ENCODE measurements at places on chromosomes 7 and 10.

DNA sequence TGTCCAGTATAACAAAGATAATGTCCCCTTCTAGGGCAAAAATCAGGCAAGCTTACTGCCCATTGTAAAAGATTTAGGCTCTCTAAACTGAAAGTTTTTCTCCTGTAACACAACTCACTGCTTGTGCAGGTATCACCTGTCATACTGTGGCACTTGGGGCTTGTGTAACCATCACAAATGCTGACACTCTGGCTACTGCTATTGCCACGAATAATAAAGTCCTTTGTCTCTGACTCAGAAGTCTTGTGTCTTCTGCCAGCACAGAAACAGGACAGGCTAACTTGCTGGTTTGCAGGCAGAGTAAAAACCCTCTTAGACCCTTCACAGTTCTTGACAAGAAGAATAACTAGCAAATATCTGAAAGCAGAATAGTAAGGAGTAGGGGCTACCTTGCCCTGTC lies 273.9 kb downstream of the RPS24 start:
- DNase-seq = peak; percentile 6

DNA sequence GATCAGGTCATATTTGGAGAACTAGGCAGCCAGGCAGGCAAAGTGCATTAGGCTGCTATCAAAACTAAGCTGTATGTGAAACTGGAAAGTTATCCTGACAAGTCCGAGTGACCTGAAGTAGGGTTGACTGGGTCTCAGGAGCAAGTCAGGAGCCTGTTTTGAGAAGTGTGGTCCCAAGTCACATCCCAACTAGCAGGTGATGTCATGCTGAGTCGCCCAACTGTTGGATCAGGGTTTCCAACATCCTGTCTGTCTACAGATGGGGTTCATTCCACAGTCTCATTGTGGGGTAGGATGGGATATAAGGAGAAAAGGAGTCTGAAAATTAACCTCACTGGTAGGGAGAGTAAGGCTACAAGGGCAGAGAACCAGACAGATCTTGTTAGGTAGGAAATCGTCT lies 27.0 kb downstream of the SLC26A4 start:
- DNase-seq = no peak

GRCh38 chr10:71259815-71260501 lies 47.6 kb downstream of the UNC5B start:
- no peak for DNase-seq

- peak; percentile 78 for DNase-seq
Observed at GRCh38 chr7:83162402-83163256, at the start of gene PCLO. TSS of gene PCLO (minus strand) at chr7:83162884. CDS start at chr7:83162592, 292 bp downstream.

DNA sequence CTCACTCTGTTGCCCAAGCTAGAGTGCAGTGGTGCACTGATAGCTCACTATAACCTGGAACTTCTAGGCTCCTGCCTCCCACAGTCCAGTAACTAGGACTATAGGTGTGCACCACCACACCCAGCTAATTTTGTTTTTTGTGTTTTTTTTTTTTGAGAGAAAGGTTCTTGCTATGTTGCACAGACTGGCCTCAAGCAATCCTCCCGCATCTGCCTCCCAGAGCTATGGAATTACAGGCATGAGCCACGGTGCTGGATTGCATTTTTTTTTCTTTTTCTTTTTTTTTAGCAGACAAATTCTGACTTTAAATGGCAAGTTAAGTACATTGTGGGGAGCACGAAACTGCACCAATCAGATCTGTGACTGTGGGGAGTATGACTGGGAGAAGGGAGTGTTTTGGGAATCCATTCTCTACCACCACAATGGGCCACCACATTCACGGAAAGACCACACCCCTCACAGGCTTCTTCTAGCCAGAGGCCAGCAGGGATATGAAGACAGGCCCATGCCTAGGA lies 58.1 kb upstream of the MSMB start:
- DNase-seq = no peak

GRCh38 chr7:92872701-92873100 lies 36.3 kb upstream of the CDK6 start:
- no peak for DNase-seq

DNA sequence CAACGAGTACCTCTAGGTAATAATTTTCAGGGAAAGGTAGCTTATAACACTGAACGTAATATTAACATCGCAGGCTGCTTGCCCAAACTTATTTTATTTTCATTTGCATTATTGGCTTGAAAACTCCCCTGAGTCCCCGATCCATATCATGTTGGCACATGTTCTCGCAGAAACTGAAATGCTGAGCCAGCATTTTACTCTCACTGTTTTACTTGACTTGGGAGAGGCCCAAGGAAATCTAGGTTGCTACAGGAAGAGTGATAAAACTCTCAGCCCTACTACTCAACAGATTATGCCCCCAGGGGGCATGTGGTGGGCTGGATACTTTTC lies 183.5 kb upstream of the HABP2 start:
- DNase-seq = no peak

DNA sequence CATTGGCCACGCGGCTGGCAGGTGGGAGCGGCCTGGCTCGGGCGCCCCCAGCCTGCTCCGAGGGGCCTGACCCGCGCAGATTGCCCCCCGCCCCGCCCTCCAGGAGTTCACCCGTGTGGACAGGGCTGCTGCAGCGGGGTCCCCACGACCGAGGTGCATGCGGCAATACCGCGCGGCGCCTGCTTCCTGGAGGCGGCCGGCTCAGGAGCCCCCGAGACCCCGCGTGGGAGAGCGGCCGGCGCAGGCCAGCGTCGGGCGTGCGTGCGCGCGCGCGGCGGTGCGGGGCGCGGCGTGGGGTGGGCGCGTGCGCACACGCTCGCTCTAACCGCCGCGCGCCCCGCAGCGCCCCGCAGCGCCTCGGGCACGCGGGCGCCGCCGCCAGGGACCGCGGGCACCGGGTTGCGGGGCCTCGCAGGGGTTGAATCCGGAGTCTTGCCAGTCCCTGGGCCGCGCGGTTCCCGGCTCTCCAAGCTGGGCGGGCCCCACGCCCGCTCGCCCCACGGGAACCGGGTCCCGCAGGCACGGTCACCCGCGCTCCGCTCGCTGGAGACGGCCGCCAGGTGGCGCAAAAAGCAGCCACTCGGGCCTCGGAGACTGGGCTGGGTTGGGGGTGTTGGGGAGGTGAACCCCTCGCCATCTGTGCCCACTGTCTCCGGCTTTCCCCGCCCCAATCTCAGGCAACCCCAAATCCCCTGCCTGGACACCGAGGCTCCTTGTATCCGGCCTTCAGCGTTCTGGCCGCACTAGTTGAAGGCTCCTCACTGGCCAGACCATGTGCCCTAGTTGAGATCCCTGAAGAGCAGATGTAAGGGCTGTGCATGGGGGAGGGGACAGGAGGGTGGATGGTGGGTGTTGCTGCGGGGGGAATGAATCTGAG lies 1.3 kb upstream of the ACHE start:
- DNase-seq = peak; percentile 68

- peak; percentile 95 for DNase-seq
Observed at GRCh38 chr10:110226543-110226925, 19.1 kb downstream of the MXI1 start.

- DNase-seq = peak; percentile 66
Observed at GRCh38 chr7:26857506-26858240, 6.7 kb downstream of the SKAP2 start.

GRCh38 chr10:75502838-75503237 lies 71.4 kb downstream of the LRMDA start:
- DNase-seq = no peak

DNA sequence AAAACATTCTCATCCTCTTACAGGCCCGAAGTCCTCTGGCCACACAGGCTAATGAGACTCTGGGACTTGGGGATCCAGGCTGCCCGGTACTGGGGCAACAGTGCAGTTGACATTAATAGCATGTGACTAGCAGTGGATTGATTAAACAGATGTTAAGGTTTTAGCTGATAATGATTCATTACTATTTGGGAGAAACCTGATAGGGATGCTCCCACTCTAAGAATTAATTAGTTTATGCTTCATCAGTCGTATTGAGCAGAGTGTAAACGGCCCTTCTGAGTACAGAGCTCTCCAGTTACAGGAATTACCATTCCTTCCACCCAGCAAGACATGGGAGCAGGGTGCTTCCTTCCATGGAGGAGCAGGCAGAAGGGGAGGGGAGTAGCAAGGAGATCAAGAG lies 82.7 kb downstream of the RPS24 start:
- no peak for DNase-seq

DNA sequence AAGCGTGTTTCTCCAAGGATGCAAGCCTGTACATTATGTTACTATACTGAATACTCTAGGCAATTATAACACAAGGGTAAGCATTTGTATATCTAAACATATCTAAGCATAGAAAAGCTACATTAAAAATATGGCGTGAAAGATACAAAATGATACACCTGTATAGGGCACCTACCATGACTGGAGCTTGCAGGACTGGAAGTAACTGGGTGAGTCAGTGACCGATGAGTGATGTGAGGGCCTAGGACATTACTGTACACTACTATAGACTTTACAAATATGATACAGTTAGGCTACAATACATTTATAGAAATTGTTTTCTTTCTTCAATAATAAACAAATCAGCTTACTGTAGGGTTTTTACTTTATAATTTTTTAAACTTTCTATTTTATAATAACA lies 1127.2 kb upstream of the LRRN3 start:
- DNase-seq = no peak

GRCh38 chr7:13055732-13056368 lies 368.4 kb downstream of the ARL4A start:
- no peak for DNase-seq

DNA sequence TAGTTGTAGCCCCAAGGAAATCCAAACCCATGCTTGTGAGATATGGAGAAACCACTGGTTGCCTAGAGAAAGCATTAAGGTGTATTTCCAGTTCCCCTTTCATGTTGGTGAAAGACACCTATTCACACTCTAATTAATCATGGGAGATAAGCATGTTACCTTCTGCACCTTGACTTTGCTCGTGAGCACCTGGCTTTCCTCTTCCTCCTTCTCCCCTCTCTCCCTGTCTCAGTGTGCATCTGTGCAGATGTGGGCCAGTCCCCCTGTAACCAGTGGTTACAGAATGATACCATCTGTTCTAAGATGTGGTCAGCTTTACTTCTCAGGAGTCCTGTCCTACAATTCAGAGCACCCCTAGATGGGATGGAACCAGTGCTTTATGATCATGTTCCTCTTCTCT lies 160.6 kb downstream of the LCOR start:
- no peak for DNase-seq

- DNase-seq = no peak
Observed at GRCh38 chr10:108014145-108014901, 849.8 kb upstream of the SORCS1 start.

- DNase-seq = no peak
Observed at GRCh38 chr7:139522830-139523198, 671 bp upstream of the CLEC2L start.

DNA sequence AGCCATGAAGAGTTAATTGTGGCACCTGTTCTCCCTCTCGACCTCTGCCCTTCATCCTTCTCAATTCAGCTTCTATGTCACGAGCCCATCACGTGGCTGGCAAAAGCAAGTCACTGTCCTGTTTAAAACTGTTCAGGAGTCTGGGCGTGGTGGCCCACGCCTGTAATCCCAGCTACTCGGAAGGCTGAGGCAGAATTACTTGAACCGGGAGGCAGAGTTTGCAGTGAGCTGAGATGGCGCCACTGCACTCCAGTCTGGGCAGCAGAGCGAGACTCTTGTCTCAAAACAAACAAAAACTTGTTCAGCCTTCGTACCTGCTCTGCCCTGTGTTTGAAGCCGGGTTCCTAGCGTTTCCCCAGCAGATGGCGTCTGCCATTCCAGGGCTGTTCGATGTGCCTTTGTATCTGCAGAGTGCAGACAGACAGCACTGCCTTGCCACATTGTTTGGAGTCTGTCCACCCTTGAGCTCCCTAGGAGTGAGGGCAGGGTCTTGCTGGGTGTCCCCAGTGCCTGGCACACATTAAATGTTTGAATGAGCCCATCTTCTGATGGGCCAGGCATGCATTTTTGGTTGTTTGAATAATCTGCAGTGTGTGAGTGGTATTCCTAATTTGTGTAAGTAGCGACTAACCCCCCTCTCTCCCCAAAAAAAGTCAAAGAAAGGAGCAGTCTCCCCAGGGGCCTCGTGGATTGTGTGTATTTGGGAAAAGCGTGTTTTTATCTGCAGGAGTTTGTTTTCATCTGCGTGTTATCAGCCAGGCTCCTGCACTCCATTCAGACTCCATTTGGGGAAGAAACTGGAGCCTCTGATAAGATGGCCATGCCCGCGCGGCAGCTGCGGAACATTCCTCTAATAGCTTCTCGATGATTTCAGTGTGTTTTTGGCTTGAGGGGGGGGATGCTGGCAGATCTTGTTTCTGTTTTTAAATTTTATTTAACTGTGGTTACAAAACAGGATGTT lies 61.2 kb downstream of the DNAJB6 start:
- peak; percentile 69 for DNase-seq

- DNase-seq = no peak
Observed at GRCh38 chr10:49542353-49542752, 3.4 kb upstream of the ERCC6 start.

GRCh38 chr10:125112697-125113494 lies 47.5 kb downstream of the CTBP2 start:
- no peak for DNase-seq

Measured in right forelimb (tissue), 1 donor.